NCI-H187 (cell line): ENCODE measurements at places on chromosomes 6 and 20.

GRCh38 chr6:163491737-163492300 lies 77.3 kb downstream of the QKI start:
- DNase-seq: no peak

GRCh38 chr6:30615219-30615957 lies 1.7 kb downstream of the PPP1R10 start:
- no peak for DNase-seq

GRCh38 chr6:17120019-17120418 lies 18.2 kb downstream of the STMND1 start:
- DNase-seq: no peak

DNA sequence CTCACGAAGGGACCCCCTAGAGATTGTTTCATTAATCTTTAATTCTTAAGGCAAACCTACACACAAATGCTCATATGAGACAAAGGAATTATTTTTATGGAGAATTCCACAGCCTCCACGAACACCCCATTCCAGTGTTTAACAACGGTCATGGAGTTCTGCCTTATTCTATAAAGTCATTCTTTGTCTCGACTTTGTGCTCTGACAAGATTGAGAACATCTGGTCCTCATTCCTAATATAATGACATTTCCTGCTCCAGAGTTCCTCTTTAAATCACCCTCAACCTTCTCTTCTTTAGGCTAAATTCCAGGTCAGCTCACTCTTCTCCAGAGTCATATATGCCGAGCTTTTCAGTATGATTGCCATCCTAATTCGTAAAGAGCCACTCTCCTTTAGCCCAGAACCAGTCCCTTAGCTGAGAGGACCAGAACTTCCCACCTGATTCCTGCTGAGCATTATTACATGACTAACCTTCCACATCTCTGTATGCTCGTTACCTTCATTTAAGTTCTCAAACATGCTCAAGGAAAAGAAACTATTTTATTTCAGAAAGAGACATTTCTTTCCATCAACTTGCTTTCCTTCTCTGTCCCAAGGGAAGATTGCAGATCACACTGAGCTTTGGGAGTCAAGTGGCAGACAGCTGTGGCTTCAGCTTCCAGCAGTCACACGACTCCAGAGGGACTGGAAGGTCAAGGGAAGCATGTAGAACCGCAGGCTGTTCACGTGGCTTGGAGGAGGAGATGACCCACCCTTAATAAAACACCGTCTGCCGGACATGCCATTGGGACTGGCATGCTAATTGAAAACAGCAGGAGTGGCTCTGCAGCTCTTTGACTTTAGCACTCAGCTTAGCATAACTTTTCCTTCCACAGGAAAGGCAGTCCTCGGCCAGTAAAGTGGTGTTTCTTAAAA lies 467.1 kb upstream of the HSF2 start:
- DNase-seq: no peak

- no peak for DNase-seq
These were observed 7.2 kb upstream of the THEMIS start for GRCh38 chr6:127907960-127908640.

DNA sequence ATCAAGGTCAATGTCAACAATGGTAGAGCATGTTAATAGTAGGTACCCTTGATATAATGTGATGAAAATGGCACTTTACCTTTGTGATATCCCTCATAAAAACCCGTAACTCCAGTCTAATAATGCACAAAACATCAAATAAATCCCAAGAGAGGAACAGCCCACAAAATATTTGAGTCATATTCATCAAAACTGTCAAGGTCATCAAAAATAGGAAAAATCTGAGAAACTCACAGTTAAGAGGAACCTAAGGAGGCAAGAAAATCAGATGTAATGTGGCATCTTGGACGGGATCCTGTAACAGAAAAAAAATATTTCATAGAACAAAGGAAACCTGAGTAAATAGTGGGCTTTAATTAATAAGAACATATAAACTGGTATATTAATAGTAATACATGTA lies 25.5 kb upstream of the OSTM1 start:
- DNase-seq: no peak

DNA sequence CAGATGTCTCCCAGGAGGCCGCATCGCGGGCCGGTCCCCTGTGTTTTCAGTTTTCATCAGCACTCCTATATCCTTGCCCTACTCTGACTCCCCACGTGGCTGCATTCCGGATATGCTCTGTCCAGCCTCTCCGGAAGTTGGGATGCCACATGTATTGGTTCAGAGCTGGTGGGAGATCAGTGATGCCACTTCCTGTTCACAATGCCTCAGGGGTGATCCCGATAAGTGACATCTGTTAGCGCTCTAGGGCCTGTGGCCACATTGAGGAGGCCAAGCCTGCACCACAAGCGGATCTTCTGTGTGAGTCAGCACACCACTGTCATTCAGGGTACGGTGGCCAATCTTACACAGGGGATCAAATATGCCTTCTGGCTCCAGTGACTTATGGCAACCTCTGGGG lies 57.8 kb downstream of the PPP1R3G start:
- DNase-seq: no peak

- DNase-seq: no peak
These were observed 103.6 kb downstream of the PAX1 start for GRCh38 chr20:21808863-21809664.
